ENCODE measurements at places on chromosomes 7 and 10. TPM values are rescaled to one million over a fixed set of nuclear protein-coding genes. Genes with fewer than 3 reads are reported as not detected.

The ST7 gene
- total RNA-seq: 17.4 TPM

The CHST15 gene
- total RNA-seq: 47.3 TPM

The EFCAB10 gene
- total RNA-seq: 0.50 TPM

The DGKB gene
- total RNA-seq: not detected

The ACSM6 gene
- total RNA-seq: not detected

The CALML3 gene
- 173 TPM for total RNA-seq

The NPFFR1 gene
- not detected for total RNA-seq
